ENCODE measurements at places on chromosomes 3 and 15.
A peak's percentile ranks its signal among the peaks of the same experiment; 100 is the strongest.

GRCh38 chr15:41490355-41490754 lies 3.3 kb upstream of the ITPKA start:
- DNase-seq: no peak

GRCh38 chr3:143206955-143207337 lies 87.4 kb downstream of the CHST2 start:
- DNase-seq: no peak

DNA sequence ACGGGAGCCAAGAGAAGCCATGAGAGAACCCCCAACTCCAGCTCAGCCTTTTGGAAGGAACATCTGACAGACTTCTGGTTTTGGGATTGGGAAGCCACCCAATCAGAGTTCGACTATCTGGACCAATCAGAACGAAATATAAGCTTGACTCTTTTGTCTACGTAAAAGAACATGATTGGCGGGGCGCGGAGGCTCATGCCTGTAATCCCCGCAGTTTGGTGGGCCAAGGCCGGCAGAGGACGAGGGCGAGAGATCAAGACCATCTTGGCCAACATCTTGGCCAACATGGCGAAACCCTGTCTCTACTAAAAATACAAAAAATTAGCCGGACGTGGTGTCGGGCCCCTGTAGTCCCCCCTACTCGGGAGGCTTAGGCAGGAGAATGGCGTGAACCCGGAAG lies 380.3 kb downstream of the TBL1XR1 start:
- no peak for DNase-seq

GRCh38 chr3:188170461-188171459 lies 16.8 kb downstream of the LPP start:
- no peak for DNase-seq

DNA sequence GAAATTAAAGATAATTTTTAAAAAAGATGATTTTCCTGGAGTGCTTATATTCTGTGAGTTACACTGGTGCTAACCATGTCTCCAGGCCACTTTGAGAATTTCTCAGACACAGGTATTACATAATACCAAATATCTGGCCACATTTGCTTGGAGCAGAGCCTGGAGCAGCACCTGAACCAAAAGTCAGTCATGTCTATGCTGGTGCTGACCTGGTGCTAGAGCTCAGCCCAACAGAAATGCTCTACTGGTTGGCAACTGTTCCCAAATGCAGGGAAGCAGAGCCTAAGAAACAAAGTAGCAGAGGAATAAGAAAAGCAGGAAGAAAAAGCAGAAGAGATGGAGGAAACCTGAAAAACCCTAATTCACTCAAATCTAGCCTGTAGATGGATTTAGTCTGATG lies 135.7 kb upstream of the SLC7A14 start:
- DNase-seq: no peak

DNA sequence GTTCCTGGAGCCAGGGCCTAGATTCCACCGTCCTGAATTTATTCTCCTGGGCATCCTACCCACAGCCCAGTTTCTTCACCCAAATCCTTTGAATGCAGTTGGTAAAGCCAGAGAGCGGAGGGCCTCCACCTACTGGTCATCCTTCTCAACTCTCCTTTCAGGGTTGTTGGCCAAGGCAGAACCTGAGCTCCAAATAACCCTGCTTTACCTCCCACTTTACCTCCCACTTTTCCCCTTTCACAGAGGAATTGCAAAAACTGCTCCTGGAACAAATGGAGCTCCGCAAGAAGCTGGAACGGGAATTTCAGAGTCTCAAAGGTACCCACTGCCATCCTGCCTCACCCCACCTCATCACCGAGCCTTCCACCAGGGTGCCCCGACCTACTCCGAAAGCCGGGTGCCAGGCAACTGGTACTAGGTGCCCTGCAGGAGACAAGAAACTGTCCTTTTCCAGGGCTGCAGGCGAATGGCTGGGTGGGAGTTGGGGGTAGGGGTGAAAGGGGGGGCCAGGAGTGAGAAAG lies 6.8 kb downstream of the SKOR1 start:
- DNase-seq: no peak

DNA sequence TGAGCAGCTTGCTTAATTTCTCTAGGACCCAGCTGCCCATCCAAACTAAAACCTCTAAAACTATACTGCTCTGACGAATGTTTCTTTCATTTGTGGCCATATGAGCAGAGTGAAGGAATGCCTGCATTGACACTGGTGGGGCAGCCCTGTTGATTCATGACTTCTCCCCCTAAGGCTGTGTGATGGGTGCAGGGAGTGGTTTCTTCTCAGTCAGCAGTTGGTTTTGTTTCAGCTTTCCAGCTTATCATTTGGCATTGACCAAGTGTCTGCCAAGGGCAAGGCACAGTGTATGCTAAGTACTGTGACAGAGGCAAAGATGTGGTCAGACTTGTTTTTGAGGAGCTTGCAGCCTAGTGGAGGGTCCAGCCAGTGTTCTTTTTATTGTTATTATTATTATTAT lies 4.7 kb downstream of the ABHD6 start:
- no peak for DNase-seq

- no peak for DNase-seq
Observed at GRCh38 chr3:45320986-45321385, 67.4 kb upstream of the LARS2 start.

GRCh38 chr3:117433427-117433826 lies 723.8 kb downstream of the TUSC7 start:
- no peak for DNase-seq

DNA sequence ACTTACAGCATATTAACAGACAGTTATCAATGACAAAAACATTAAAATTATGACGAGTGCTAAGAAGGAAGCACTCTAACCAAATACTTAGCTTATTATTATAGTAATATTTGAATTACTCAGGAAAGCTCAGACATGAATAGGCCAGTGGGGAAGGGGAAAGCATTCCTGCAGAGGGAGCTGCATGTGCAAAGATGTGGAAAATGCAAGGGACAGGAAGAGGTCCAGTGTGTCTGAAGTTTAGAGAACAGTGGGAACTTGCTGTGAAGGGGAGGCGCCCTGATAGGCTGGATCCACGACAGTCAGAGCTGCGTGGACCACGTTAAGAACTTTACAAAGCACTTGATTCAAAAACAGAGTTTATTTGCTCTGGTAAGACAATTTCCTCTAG lies 1.2 kb upstream of the SPICE1 start:
- DNase-seq: no peak

DNA sequence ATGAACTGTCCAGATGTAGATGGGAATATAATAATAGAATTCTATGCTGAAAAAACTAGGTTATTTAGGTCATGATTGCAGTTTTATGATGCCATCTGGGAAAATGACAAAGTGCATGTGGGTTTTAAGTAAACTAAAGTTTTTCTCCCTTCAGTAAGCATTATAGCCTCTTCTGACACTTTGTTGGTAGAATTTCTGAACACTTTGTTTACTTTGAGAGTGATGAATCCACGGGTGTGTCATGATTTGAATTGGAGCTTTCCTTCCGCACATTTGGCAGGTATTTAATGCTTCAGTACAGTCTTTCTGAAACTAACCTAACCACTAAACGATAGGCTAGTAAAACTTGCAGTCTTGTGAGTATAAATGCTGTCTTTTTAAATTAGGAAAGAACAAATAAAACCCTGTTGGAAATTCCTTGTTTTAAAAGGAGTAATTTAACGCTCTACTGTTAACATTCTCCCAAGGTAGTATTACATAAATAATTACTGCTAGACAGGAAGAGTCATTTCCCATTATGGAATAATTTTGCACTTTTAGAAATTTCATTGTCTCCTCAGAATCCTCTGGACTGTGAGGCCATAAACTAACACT lies 7.0 kb downstream of the FILIP1L start:
- no peak for DNase-seq

DNA sequence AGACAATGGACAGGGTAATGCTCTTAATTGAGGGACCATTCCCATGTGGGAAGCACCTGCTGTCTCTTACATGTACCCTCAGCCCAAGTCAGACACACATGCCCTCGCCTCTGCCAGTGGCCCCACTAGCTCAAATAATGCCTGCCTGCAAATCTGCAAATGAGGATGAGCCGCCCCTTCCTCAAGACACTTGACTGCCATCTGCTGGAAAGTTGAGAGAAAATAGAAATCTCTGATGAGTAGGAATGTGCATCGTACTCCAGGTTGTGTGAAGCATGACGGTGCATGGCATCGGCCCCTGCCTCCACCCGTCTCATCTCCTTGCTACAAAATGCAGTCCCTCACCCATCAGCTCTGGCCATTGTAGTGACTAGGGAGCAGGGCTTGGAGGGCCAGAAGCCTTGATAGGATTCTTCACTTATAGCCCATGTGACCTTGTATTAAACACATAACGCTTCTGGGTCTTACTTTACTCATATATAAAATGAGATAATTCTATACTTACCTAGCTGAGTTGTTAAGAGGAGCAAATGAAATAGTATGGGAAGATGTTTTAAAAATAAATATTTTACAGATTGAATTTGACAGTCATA lies 6.3 kb upstream of the SCN5A start:
- no peak for DNase-seq

GRCh38 chr15:63176302-63176701 lies 13.1 kb upstream of the RAB8B start:
- no peak for DNase-seq

- DNase-seq: no peak
Observed at GRCh38 chr15:36478561-36478960, 100.9 kb upstream of the CDIN1 start.

DNA sequence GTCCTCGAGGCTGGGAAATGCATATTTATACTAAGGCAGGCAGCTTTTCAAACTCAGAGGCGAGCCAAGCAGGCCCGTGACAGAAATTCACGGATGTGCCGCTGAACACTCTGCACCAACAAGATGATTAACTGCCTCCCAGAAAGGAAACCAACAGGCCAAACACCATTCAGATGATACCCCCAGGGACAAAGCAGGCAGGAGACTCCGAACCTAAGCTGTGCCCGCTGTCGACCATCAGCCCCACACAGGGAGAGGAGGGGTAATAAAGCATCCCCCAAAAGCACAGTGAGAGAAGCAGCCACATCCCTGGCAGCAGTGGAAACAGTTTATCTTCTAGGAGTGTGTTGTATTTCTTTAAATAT lies 31.8 kb downstream of the ADAMTS17 start:
- DNase-seq: no peak

GRCh38 chr3:59573911-59574310 lies 524.1 kb upstream of the CFAP20DC start:
- no peak for DNase-seq

- DNase-seq: no peak
Observed at GRCh38 chr3:179933080-179933479, 103.7 kb downstream of the PEX5L start.

DNA sequence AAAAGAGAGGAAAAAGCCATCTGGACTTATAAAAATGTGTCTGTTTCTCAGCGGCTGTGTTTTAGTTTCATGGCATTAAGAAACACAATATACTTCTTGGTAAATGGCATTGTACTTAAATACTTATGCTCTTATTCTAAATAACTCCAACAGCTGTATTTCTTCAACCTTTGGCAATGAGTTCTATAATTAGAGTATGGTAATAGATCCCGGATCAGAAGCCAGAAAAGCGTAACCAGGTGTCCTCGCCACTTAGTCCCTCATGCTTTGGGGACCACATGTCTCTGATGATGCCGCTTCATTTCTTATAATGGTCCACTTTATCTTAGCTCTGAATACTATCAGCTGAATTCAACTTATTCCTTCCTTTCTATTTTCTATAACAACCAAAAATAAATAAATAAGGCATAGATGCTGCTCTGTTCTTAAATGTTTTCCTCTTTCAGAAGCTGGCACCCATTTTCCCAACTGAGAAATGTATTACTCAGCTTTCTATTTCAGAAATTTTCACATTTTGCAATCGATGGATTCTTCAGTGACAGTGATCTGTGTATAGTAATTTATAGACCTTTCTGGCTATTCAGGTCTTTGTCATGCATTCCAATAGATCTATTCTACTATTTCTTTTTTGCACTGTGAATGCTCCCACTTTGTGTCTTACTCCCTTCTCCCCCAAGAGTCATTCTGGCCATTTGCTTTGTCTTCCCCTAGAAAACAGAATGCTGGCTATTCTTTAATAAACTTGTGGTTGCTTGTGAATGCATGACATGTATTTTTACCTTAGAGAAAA lies 87.6 kb upstream of the KBTBD8 start:
- no peak for DNase-seq

- peak; percentile 8 for DNase-seq
Observed at GRCh38 chr15:98648654-98649471, 524 bp downstream of the IGF1R start.

GRCh38 chr3:9068051-9068450 lies 104.8 kb upstream of the RAD18 start:
- DNase-seq: no peak

GRCh38 chr3:36482880-36483279 lies 102.6 kb downstream of the STAC start:
- DNase-seq: no peak

GRCh38 chr15:95286352-95286880 lies 1044.1 kb upstream of the NR2F2 start:
- DNase-seq: no peak

DNA sequence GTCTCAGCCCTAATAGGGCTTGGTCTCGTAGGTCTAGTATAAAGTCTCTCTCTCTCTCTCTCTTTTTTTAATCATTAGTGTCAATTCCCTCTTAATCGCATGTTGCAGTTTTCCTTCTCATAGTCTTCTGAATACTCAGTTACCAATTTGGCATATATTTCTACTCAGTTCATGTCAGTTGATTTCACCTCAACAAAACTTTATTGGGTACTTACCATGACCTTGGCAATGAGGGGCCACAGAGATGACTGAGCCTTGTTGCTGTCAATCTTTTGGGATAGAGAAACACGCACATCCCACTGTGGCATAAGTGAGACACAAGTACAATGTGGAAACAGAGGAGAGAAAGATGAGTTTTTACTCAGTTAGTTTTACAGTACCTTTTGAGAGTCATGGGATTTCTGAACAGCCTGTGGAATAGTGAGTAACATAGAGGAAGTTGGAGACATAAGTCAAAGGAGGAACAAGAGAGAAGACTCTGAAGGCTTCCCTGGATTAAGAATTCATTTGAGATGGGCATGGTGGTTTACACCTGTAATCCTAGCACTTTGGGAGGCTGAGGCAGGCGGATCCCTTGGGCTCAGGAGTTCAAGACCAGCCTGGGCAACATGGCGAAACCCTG lies 150.2 kb upstream of the CBLB start:
- no peak for DNase-seq

DNA sequence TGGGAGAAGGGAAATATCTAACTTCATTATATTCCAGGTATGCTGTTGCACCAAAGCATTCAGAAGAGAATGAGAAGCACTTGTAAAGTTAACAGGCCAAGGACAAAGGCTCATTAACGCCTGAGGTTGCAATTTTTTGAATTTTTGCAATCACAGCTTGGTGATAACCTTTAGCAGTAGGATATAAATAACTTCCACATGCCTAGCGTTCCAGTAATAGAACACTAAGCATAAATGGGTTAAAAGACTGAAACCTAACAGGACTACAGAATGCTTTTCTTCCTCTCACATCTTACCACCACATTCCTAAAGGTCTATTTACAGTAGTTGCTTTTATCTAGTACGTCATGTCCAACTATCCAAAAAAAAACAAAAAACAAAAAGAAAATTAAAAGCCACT lies 57.4 kb upstream of the IMPG2 start:
- DNase-seq: no peak

GRCh38 chr3:109337393-109337792 lies at the start of gene DPPA4:
DPPA4 (minus strand) TSS chr3:109337546; CDS start chr3:109337517, 29 bp downstream.
- no peak for DNase-seq

Data from stimulated activated CD8-positive, alpha-beta memory T cell treated with anti-CD3 and anti-CD28 coated beads, Interleukin-15, amount 100 ng/mL, for 4 hours (primary cell).